NCI-H187 treated with DMSO at 0.1 percent for 48 hours (cell line): ENCODE measurements at places on chromosomes 5 and 9.

DNA sequence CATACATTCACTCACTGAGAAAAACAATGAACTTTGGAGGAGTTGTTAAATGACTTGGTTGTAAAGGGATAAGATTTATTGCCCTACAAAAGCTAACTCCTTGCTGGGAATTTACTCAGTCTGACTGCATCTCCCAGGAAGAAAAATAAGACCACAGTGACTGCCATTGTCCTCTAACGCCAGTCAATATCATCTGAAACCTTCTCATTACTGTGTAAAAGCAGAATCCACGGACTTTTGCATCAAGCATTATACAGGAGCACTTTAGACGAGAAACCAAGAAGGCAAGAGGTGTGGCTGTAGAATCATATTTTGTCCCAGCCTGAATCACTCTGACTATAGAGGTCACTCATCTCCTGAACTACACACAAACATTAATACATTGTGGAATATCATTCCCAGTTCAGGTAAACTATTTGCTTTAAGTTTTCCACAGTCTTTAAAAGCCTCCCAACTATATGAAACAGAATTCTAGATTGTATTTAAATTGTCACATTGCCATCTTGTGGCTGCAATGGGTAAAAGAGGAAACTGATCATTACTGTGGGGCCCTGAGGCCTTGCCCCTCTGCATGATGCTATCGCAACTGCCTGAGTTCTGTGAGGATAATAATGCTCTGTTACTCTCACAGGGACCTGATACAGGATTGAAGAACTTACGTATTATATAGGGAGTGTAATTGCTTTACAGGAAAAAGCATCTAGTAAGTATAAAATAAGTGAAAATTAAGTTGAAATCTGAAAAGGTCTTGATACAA, 142.9 kb downstream of the SLCO4C1 start:
- DNase-seq = no peak

DNA sequence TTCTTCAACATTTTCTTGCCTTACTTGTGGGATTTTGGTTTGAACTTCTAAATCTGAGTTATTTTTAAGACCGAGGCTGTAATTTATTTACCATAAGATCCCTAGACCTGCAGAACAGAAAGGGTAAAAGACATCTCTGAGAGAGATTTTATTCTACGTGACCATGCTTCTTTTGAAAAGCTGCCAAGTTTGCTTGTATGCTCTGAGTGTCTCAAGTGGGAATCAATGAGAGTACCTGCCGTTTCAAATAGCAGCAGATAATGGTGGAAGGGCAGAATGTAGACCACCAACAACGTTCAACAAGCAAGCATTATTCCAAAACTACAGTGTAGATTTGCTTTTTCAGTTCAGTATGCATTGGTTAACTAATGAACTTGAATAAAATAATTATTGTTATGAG, 108.6 kb upstream of the MINAR2 start:
- no peak for DNase-seq

- no peak for DNase-seq
These were observed 25.0 kb downstream of the CEP120 start for GRCh38 chr5:123398058-123398733.

- no peak for DNase-seq
These were observed 10.7 kb downstream of the PDLIM4 start for GRCh38 chr5:132267931-132268768.

- DNase-seq = no peak
These were observed 1.3 kb upstream of the CARD19 start for GRCh38 chr9:93094658-93095204.
